ENCODE measurements at places on chromosomes 3 and 15.

DNA sequence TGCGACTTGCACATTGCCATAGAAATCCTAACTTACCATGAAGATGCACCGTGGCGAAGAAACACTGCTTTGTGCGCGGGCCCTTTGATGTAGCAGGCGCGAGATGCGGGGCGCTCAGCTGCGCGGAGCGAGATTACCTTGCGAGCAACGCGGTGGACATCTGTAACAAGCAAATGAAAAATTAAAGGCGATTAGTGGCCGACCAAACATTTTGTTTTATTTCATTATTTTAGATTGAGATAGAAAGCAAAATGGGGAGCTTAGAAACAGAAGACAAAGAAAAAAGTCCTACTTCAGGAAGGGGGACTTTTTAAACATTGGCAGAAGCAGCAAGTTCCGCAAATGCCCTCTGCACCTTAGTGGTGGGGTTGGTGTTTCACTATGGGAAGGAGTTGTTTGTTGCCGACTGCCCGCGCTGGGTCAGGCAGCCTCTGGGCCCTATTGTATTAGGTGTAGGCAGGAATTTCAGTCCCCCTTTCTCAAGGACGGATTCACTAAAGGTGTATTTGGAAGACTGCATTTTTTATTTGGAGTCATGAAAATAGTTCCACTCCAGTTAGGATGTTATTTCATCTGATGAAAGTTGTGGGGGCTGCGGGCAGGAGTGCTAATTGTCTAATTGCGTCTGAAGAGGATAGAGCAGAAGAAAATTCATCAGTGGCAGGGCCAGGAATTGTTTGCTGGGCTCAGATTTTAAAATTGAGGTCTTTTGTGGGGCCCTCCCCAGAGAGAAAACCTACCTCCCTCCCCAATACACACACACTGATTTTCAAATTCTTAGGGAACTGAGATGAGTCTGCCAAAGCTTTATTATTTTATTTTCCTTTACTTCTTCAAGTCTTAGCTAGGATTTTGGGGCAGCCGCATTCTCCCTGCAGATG is 17.4 kb downstream of the ZIC4 start:
- no peak for DNase-seq

- no peak for DNase-seq
Measured at GRCh38 chr15:39887211-39887610, 32.9 kb downstream of the GPR176 start.

GRCh38 chr15:87268675-87269074 is 987.9 kb downstream of the NTRK3 start:
- DNase-seq, result no peak

GRCh38 chr3:64039981-64040733 is 16.9 kb upstream of the PSMD6 start:
- no peak for DNase-seq

- DNase-seq, result no peak
Measured at GRCh38 chr15:100515758-100516157, 13.0 kb downstream of the CERS3 start.

DNA sequence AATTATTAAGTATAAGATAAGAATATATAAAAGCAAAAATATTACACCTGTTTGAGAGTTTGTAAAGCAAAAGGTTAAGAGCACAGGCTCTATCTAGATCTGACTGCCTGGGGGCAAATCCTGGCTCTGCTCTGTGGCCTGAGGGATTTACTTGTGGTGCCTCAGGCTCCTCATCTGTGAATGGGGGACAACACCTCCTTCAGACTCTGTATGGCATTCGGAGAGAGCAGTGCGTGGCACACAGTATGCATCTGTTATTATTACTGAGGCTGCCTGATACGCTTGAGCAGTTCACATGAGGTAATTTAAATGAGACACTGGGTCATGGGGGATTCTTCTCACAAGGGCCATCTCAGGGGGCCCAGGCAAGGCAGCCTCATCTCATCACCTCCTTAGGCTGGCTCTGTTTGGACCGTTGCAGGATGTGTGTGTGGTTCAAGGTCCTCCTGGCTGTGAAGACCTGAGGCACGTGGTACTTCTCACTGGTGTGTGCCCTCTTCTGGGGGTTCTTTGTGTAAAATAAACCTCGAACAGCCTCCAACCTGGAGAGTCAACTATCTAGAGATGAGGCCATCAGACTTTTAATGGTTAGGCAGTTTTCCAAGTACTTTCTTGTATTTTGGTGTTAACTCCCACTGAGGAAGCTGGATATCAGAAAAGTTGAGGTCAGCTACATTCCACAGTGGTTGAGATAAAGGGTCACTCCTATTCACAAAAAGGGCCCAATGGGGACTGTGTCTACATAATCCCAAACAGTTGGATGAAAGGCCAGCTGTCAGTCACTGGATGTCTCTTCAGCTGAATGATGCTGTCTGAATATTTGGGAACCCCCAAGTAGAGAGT is 9.0 kb downstream of the GNB5 start:
- no peak for DNase-seq

DNA sequence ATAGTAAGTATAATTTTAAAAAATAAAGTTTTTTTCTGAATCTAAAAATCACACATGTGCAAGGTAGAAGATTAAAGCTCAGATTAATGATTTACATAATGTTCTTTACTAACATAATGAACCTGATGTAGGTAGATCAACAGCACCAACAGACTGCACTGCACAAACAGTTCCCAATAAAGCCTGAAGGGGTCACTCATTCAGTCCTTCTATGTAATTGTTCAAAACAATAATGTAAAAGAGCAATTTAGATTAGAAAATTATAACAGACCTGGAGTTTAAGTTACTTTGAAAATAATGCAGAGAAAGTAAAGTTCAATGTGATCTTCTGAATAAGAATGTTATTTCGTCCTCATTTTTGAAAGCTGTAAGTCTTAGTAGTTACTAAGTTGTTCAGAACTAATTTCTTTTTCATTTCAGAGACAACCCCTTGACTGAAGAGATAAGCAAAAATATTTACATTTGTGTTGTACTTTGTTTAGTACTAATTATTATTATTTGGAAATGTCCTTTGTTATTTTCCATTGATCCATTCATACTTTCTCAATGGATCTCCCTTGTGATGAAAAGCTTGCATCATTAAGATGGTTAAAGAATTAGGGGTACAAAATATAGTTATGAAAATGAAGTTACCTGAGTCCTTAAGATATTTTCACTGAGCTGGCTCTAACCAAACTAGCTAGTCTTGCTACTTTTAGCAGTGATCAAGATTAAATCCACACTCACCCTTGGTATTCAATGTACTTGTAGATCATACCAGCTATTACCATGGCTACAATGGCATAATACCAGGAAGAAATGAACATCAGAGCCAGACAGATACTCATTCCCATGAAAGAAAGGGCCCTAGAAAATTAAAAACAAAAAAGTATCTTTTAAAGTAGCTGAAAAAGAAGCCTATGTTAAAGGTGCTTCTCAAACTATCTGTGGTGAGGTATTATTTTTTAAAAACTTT is 16.8 kb downstream of the EMC4 start:
- DNase-seq, result no peak

- DNase-seq, result no peak
Measured at GRCh38 chr3:151410891-151411559, 26.5 kb upstream of the P2RY12 start.

- DNase-seq, result no peak
Measured at GRCh38 chr3:100185847-100186246, 71.5 kb upstream of the FILIP1L start.

- DNase-seq, result no peak
Measured at GRCh38 chr3:39013289-39013688, 38.5 kb downstream of the SCN11A start.

GRCh38 chr3:25046911-25047771 is 380.9 kb upstream of the RARB start:
- no peak for DNase-seq

DNA sequence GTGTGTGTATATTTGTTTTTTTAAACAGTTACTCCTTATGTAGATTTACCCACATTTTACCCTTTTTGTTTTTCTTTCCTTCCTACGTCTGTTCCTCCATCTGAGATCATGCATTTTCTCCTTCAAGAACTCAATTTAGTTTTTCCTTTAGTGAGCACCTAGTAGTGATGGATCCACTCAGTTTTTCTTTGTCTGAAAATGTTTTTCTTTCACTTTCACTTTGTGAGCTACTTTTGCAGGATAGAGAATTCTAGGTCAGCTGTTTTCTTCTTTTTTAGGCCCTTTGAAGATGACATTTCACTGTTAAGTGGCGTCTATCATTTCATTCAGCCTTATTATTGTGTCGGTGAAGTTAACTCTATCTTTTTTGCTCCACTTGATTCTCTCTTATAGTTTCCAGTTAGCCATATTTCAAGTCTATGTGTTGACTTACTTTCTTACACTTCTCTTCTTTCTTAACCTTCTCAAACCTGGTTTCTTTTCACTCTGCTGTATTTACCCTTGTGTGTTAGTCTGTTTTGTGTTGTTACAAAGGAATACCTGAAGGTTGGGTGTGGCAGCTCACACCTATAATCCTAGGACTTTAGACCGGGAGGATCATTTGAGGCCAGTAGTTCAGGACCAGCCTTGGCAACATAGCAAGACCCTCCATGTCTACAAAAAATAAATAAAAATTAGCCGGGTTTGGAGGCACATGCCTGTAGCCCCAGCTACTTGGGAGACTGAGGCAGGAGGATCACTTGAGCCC is 55.8 kb downstream of the PRKCI start:
- no peak for DNase-seq

- DNase-seq, result no peak
Measured at GRCh38 chr3:57815036-57815435, 58.9 kb downstream of the SLMAP start.

DNA sequence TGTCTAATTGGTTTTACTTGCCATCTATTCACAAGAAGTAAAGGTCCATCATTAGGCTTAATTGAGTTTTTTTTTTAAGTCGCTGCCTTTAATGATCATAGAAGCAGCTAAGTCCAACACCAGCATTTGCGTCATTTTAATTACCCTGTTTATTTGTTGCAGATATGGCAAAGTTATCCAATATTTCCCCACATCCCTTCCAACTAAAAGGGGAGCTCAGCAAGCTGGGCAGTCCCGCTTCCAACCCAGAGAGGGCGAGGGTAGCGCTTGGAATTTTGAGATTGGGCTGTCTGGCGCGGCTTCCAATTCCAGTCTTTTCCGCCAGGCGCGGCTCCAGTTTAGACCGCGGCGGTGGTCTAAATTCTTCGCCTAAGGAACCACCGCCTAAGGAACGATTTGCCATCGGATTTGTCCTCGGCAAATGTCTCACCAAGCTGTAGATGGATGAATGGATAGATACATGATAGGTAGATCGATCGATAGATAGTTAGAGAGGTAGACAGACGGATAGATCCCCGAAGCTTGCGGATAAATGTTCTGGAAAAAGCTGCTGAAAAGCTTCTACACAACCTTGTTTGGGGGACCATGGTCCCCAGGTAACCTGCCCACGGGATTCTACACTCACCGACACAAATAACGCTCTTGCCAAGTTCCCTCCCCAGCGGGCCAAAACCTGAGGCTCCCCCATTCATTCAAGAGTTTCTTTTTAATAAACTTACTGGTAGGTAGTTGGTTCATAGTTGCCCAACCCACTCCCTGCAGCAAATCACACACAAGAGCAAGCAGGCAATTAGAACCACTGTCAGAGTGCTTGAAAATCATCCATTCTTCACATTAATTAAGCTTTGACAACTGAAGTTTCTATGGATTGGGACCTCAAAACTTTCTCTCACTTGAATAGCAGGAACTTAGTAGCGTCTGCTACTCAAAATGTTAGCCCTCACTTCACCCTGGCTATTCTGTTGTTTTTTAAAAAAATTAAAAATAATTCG is 49.1 kb downstream of the ZIC4 start:
- no peak for DNase-seq

- DNase-seq, result no peak
Measured at GRCh38 chr3:133488785-133489367, 84.6 kb upstream of the CDV3 start.

DNA sequence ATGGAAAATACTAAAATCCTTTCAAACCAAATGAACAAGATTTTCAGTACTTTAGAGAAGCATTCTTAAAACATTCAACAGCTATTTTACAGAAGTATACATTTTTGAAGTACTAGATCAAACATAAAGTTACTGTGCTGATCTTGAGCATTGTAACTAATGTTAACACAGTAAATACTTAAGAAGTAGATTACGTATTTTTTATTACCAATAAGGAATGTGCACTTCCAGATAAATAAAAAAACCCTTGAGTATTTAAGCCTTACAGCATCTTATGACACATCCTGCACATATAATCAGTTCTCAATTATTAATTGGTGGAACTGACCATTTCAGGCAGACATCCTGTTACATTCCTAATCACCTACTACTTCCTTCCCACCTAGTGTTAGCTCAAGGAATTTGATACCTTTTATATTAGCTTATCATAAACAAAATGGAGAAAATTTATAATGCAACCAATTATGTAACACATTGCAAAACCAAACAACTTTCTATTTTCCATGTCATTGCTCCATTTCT is 32.8 kb downstream of the COPS2 start:
- DNase-seq, result no peak

DNA sequence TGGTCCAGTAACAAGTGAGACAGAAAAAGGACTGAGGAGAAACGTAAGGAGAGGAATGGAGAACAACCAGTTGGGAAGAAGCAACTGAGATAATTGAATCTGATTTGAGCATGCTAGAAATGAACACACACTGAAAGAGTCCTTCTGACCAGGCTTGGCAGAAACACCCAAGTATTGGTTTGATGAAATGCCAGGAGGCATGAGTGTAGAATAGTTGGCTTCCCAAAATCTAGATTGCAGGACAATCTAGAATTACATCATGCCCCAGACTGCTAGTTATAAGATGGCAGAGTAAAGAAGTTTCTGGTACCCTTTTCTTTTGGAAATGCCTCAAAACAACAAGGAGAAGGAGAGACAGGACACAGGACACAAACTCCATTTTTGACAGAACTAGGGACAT is 189.7 kb upstream of the STT3B start:
- no peak for DNase-seq

DNA sequence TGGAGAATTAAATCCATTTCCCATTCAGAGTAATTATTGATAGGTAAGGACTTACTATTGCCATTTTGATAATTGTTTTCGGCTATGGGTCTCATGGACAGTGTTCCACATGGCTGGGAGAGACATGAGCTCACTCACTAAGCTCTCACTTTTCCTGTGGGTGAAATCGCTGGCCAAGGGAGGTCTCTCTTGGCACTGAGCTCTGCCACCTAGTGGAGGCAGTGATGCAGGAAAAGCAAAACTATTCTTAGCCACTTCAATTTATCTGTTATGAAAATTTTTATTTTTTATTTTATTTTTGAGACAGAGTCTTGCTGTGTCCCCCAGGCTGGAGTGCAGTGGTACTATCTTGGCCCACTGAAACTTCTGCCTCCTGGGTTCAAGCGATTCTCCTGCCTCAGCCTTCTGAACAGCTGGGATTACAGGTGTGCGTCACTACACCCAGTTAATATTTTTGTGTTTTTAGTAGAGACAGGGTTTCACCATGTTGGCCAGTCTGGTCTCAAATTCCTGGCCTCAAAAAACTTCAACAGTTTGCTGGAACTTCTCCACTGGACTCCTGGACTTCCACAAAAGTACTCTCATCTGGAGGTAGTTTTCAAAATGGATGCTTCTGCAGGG is 4.7 kb upstream of the RNF13 start:
- no peak for DNase-seq

DNA sequence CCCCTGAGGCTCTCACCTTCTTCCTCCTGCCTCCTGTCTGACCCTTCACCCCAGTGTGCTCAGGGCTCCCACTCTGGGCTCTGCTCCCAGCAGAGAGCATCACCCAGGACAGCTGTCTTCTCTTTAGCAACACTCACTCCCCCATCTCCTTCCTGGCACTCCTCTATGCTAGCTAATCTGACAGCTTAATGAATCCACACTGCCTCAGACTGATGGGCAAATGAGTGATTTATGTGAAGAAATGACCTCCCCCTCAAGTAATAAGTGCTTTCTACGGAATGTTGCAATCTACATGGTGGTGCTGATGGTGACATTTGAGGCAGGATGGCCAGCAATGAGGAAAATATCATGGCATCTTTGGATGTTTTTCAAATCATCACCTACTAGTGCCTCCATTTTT is 83.6 kb downstream of the LSM3 start:
- no peak for DNase-seq

Data from omental fat pad (tissue), 4 donors.